Glutamatergic neuron (in vitro differentiated cells): ENCODE measurements at places on chromosomes 5 and 9. TPM values are rescaled to one million over a fixed set of nuclear protein-coding genes. Genes with fewer than 3 reads are reported as not detected.

DNM1 gene
- 276 TPM for total RNA-seq

COL5A1 gene
- 28.9 TPM for total RNA-seq

CTNND2 gene
- total RNA-seq: 134 TPM

PLAC8L1 gene
- total RNA-seq: 2.2 TPM

DNA sequence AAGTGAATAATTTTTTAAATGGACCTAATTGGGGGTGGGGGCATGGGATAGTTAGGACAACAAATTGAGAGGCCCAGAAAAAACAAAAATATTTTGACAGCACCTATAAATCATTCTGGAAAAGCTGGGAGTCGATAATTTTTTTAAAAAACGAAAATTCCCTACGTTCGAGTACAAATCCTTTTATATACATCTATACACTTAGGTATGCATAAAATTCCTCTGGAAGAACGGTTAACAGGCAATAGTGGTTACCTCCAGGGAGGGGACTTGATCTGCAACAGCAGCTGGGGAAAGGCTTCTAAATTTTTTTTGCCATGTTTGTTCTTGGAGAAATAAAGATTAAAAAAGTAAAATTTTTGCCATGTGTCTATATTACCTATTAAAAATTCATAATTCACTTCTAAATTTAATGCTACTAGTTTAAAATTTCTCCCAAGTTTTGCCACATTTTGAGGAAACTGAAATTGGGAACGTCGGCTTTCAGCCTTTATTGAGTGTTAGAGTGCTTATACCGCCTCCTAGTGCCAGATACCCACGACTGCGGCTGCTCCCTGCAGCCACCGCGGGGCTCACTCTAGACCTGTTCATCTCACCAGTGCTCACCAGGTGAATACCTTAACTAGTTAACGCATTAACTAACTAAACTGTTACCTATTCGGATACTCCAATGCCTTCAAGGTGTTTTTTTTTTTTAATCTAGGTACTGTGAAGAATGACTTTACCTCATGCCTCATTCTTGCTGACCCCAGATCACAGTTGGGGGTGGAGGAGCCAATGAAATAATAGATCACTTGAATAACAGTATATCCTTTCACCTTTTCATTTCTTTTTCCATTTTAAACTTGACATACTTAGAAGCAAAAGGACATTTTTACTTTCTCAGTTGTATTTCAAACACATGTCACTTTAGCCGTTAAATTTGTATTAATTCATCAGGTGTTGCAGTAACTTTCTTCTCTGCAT is 1.8 kb upstream of the BHMT start:
- DNase-seq: no peak

GRCh38 chr9:78566948-78567675 is 270.2 kb downstream of the PSAT1 start:
- no peak for DNase-seq
